ENCODE measurements at places on chromosomes 4 and X.

GRCh38 chrX:86421771-86422170 is 273.5 kb downstream of the DACH2 start:
- no peak for DNase-seq
- H3K27ac ChIP-seq: no peak overlapping the region
- H3K27me3 ChIP-seq: no peaks in the 10 kb centered on the region
- H3K36me3 ChIP-seq: no peaks in the 10 kb centered on the region

GRCh38 chrX:13000301-13000811 is 25.4 kb downstream of the TMSB4X start:
- no peaks in the 10 kb centered on the region for H3K36me3 ChIP-seq
- H3K4me3 ChIP-seq: no peak overlapping the region
- no peak for DNase-seq
- H3K27me3 ChIP-seq: no peaks in the 10 kb centered on the region
- peak overlapping the region; percentile 58 for H3K27ac ChIP-seq

DNA sequence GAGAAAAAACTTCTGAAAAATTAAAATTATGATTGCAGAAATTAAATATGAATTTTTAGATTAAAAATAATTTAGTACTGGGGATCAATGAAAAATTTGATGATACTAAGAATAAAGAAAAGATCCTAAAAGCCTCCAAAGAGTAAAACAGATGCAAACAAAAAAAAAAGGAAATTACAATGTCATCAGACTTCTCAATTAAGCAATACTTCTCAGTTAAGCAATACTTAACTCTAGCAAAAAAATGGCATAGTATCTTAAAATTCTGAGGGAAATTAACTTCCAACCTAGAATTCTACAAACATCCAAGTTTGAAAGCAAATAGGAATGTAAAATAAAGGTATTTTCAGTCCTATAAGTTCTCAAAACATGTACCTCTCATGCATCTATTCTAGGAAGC is 141.2 kb upstream of the INTU start:
- H3K27me3 ChIP-seq: no peaks in the 10 kb centered on the region
- no peak overlapping the region for H3K4me3 ChIP-seq
- no peak for DNase-seq

DNA sequence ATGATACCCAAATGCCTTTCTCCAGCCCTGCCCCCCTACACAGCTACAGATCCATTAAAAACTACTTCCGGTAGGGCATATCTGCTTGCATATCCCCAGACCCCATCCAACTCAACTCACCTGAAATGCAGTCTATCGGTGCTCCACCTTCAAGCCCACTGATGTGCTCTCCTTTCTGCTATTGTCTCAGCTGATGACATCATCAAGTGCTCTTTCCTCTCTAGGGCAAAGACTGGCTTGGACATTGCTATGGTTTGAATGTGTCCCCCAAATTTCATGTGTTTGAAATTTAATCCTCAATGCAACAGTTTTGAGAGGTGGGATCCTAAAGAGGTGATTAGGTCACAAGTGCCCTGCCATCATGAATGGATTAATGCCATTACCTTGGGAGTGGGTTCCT is 212.4 kb downstream of the RELL1 start:
- H3K4me3 ChIP-seq: no peak overlapping the region
- H3K27ac ChIP-seq: no peak overlapping the region
- no peaks in the 10 kb centered on the region for H3K4me1 ChIP-seq
- H3K36me3 ChIP-seq: no peaks in the 10 kb centered on the region

DNA sequence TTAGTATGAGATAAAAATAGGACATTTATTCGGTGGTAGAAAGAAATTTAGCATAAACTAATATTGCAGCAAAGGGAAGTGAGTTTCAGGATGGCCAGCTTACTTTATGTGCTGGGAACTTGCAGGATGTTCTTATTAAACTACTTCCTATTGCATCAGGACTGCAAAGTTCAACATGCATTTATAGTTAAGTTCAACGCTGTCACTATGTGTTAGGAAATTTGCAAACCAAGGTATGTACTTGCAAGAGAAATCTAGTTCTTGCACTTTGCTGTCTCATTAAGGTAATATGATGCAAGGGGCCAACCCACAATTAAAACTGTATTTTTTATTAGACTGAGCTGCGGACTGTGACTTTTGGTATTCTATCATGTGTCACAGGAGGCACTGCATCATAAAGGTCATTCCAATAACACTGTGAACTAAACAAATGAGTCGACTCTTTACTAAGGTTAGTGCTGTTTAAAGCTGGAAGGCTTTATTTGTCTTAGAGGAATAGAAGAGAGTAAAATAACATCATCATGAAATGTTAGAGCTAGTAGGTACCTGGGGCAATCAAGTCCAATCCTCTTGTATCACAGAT is 1525.7 kb upstream of the TENM3 start:
- H3K27ac ChIP-seq: no peak overlapping the region
- no peaks in the 10 kb centered on the region for H3K27me3 ChIP-seq
- no peak overlapping the region for H3K4me3 ChIP-seq
- no peak for DNase-seq

GRCh38 chrX:22686138-22686541 is 313.6 kb upstream of the DDX53 start:
- H3K4me3 ChIP-seq: no peak overlapping the region
- no peaks in the 10 kb centered on the region for H3K4me1 ChIP-seq
- no peaks in the 10 kb centered on the region for H3K36me3 ChIP-seq
- DNase-seq: no peak

- H3K36me3 ChIP-seq: no peaks in the 10 kb centered on the region
- no peak overlapping the region for H3K27ac ChIP-seq
- H3K4me3 ChIP-seq: no peak overlapping the region
These were observed 37.0 kb upstream of the GPRIN3 start for GRCh38 chr4:89344571-89344970.
